ENCODE measurements at places on chromosomes 3 and 15. TPM values are rescaled to one million over a fixed set of nuclear protein-coding genes. Genes with fewer than 3 reads are reported as not detected.

Gene COL6A5
- total RNA-seq: not detected

Gene SLC28A1
- total RNA-seq: 57.6 TPM

Gene IL16
- total RNA-seq: 2.1 TPM

Gene LMAN1L
- not detected for total RNA-seq

Gene EHHADH
- total RNA-seq: 322 TPM

Gene FSTL1
- total RNA-seq: 32.8 TPM

Gene ITIH1
- total RNA-seq: 1,262 TPM

Gene C2CD4A
- not detected for total RNA-seq

Gene GTF2E1
- total RNA-seq: 5.0 TPM

Gene EXD1
- total RNA-seq: not detected

GRCh38 chr3:159928666-159929065 lies 60.0 kb upstream of the IL12A start:
- DNase-seq: no peak

DNA sequence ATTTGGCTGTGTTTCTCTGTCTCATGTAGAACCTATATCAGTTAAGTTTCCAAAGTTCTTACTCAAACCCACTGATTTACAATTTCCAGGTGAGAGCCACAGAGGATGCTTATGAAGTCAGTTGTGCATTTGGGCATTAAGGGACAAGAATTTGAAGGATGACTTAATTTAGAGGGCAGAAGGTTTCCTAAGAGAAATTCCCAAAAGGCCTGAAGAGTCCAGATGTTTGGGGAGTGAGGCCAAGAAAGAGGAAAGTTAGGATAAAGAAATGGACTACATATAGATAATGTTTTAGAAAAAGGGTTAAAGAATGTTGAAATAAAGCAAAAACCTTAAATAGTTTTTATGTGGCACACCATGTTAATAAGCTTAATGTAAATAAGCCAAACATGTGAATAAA lies 338.7 kb upstream of the GRM7 start:
- no peak for DNase-seq

DNA sequence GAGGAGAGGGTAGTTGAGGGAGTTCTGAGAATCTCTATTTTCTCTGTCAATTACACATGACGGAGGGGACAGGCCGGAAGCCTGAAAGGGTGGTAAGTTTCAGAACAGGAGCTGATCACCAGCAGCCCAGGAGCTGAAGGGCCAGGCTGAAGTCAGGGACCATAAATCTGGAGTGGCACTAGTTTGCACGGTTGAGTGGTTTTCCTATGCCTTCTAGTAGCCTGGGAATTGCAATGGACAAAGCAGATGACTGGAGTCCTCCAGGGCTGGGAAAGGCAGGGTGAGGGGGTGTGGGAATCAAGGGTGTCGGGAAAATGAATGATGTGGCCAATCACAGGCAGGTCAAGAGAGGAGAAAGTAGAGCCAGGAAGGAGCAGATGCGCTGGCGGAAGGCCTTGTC lies 72.5 kb downstream of the MAGEF1 start:
- no peak for DNase-seq

DNA sequence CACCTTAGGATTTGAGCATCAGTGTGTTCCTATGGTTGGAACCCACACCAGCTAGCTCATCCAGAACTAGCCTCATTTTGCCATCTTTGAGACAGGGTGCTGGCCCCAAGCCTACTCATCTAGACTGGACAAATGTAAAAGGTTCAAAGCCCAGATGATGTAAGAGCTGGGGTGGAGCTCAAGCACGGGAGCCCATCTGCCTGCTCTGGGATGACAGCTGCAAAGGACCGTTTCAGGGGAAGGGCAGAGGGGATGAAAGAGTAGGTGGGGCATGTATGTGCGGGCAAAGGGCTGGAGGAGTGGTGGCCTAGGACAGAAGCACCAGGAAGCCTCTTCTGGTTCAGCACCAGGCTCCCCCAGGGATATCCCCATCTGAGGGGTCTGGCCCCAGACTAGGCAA lies 15.8 kb downstream of the CLK3 start:
- peak; percentile 77 for DNase-seq

DNA sequence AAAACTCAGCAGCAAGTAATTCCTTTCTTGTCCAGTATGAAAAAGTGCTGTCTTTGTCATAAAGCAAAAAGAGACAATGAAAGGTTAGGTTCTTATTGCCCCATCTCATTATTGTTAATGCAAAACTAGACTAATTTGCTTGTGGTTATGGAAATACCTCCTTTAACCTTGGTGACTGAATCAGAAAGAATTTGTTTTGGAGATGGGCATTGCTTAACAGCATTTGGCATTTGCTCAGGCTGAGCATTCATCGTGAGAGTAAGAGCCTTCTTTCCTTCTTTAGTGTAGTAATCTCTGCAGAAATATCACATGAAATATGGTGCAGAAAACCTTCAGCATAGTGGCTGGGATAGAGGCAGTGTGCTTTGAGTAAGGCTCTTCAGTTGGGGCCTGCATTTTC lies 103.1 kb downstream of the CNTN6 start:
- DNase-seq: no peak

DNA sequence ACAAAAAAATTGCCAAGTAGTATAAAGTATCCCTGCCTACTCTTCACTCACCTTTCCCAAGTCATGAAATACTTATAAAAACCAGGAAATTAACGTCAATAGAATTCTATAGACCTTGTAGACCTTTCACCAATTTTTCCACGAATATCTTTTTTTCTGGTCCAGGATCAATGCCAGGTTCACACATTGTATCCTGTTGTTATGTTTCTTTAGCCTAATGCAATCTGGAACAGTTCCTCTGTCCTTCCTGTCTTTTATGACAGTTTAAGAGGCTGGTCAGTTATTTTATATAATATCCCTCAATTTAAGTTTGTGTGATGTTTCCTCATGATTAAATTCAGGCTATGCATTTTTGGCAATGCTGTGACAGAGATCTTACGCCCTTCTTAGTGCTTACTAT lies 63.2 kb upstream of the MAGI1 start:
- DNase-seq: no peak

- DNase-seq: peak; percentile 70
Measured at GRCh38 chr3:42755681-42756578, 17.1 kb downstream of the CCDC13 start.

GRCh38 chr3:56251343-56251945 lies 216.8 kb downstream of the ERC2 start:
- no peak for DNase-seq

DNA sequence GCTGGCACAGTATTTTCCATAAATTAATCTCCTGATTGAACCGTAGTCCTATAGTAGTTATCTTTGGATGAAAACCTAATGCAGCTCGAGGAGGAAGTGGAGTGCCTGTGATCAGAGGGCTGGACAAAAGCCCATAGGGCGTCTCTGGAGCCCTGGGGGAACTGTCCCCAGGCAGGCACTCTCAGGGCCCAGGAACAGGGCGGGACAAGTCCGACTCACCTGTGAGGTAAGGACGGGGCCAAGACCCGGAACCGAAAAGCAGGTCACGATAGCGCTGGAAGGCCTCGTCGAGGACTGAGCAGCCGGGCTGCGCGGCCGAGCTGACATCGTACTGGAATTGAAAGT lies 341 bp downstream of the HEXA start:
- DNase-seq: peak; percentile 75

- no peak for DNase-seq
Measured at GRCh38 chr3:129708328-129708861, 101.9 kb upstream of the PLXND1 start.

- DNase-seq: no peak
Measured at GRCh38 chr3:36615861-36616260, 148.5 kb downstream of the DCLK3 start.

Measured in right lobe of liver (tissue), 6 donors.